ENCODE measurements at places on chromosomes 7 and 10.

GRCh38 chr7:78125884-78126283 is 327.3 kb downstream of the PHTF2 start:
- DNase-seq = no peak

DNA sequence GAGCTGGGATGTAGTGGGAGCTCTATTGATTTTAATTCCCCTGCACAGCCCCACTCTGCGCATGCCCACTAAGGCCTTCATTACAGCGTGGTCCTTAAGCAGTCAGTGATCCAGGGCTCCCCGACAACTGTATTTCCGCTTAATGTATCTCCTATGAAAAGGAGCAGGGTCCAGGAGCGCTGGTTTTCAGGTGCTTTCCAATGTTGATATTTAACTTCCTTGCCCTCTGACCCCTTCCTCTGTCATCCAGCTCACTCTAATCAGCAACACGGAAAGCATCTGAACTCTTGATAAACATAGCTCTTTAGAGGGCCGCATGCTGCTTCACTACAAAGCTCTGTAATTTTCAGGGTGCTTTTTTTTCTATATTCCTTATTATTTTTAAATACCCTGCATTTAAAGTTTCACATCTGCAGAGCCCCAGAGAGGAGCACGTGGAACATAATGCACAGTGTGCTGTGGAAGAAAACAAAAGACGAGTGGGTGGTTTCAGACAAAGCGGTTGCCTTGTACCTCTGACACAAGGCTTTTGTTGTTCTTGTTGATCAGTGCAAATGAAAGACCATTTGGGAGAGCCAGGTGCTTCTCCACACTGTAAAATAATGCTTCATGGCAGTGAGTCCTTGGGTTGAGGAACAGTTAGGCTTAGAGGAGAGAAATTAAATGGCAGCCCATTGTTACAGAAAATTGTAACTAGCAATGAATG is 465.9 kb upstream of the CELF2 start:
- no peak for DNase-seq

GRCh38 chr10:3761021-3761686 is 23.9 kb downstream of the KLF6 start:
- no peak for DNase-seq

GRCh38 chr7:106457678-106458077 is 172.9 kb upstream of the NAMPT start:
- no peak for DNase-seq

DNA sequence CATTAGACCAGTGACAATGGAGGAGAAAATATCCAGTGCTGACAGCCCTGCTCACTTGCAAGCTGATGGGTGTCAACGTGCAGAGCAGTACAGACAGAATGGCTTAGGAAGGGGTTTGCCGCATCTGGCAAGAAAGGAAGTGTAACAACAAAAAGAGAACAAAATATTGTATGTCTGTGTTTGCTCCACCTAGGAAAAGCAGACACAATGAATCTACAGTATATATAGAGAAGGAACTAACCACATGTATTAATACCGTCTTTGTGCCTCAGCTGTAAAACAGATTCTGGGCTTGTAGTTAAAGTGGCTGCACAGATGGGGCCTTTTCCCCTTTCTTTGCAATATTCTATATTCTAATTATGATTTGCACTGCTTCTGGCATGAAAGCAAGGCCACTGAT is 281.1 kb upstream of the MEOX2 start:
- peak; percentile 86 for DNase-seq

GRCh38 chr7:75888464-75889222 is 9.8 kb downstream of the RHBDD2 start:
- no peak for DNase-seq

GRCh38 chr7:46881507-46882127 is 700.3 kb downstream of the TNS3 start:
- DNase-seq = no peak

DNA sequence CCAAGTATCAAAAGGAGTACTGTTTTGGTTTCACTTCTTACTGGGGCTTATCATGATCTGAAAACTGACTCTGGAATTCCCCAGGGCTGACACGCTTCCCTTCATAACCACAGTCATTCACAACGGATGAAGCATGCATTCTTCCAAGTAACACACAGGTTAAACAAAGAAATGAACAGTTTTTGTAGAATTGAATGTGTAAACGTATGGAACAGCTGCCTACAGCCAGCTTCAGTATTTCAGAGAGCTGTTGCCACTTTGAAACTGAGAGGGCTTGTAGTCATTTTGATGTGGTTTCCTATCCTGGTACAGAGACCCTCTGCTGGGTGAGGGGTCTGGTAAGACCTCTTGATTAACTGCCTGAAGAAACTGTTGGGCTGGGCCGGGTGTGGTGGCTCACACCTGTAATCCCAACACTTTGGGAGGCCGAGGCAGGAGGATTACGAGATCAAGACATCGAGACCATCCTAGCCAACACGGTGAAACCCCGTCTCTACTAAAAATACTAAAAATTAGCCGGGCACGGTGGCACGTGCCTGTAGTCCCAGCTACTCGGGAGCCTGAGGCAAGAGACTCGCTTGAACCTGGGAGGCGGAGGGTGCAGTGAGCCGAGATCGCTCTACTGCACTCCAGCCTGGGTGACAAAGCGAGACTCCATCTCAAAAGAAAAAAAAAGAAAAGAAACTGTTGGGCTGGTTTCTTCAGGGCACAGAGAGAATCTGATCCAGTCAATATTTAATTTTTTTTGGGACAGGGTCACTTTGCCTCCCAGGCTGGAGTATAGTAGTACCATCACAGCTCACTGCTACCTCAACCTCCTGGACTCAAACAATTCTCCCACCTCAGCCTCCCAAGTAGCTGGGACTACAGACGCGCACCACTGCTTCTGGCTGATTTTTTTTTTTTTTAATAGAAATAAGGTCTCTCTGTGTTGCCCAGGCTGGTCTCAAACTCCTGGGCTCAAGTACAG is 4.7 kb downstream of the NFE2L3 start:
- peak; percentile 93 for DNase-seq

DNA sequence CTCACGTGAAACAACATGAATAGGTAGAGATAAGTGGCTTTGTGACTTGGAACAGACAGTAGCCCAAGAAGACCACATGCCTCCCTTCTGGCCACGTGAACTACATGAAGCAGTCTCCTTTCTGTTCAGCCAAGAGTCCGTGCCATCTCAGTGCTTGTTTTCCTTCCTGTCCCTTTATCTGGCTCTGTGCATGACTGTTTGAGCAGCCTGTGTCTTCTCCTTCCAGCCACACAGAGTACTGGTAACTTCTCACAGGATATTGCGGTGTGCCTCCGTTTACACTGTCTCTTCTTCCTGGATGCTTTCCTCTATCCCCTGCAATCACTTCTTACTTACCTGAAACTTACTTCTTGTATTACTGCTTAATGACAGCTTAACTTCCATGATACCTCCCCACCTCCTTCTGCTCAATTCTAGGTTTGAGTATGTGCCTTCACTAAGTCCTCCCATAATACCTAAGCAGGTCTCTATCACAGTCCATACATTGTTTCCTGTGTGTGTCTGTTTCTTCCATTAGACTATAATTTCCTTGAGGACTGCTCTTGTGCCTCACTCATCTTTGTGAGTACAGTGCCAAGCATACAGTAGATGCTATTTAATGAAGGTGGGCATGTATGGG is 748.7 kb downstream of the AUTS2 start:
- DNase-seq = no peak

- no peak for DNase-seq
These were observed 12.8 kb downstream of the PRXL2A start for GRCh38 chr10:80421050-80421706.

DNA sequence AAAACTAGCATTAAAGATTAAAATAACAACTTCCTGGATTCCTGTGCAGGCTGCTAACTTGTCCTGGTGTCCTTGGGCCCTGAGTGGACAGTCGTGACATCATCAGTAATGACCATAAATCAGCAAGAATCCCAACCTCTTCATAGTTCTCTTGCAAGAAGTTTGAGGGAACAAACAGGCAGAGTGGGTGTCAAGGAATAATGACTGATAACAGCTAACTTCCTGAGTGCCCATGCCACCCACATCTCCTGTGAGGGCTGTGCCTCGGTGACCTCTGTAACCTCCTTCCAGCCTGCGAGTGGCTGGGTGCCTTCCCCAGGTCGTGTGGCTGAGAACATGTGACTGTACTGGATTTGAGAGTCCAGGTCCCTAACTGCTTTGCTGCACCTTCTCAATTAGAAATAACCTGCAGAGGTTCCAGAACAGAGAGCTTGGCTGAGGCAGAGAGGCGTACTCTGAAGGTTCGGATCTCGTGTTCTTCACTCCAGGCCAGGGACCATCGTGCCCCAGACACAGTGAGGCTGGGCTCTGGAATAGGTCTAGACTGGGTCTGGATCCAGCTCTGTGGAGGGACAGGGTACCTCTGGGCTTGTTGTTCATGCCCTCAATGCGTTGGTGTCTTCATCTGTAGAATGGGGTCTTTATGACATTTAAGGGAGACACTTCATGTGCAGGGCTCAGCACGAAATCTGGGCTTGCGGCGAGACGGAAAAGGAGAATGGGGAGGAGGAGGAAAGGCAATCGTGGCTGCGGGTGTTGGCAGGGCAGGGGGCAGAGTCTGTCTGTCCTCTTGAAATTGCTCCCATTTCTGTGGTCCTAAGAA is 313.1 kb upstream of the ZNF32 start:
- no peak for DNase-seq

DNA sequence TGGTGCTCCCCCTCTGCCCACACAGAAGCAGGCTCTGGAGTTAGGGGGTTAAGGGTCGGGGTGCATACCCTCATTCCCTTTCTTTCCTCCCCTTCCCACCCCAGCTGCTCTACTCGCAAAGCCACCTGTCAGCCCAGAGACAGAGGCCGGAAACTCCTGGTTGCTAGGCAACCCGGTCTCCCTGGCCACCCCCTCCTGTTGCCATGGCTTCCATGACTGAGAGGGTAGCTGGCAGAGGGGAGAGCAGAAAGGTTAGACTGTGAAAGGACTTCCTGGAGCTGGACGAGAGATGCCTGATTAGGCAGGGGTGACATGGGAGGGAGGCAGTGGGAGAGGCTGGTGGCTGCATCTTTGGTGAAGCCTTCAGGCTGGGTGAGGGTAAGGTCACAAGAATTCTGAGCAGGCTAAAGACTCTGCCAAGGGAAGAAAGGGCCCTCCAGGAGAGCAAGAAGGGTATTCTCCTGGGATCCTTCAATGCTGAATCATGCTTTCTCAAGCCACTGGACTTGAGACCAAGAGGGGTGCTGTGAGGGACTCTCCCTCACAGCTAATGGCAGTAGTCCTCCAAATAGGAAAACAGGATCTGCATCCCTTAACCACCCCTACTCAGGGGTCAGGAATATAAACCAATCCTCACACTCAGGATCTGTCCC is 5.4 kb downstream of the PSD start:
- DNase-seq = no peak

- DNase-seq = no peak
These were observed 114.5 kb downstream of the HIP1 start for GRCh38 chr7:75624134-75624832.

DNA sequence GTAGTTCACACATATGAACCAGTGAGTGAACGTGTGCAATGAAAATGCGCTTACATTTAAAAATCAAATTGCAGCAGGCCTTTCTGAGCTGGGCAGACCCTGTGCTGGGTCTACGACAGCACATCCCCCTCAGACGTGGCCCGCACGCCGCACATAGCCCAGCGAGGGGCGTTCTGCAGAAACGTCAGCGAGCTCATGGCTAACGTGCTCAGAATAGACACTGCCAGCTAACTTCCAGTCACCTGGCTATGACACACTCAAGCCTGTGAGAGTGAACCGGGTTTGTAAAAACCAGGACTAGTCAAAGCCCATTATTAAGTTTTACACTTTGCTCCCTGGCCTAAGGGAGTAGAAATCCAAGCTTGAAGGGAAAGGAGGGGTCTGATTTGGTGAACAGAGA is 108.1 kb upstream of the INSIG1 start:
- peak; percentile 27 for DNase-seq

GRCh38 chr7:105187302-105188169 is 173.5 kb downstream of the KMT2E start:
- no peak for DNase-seq

DNA sequence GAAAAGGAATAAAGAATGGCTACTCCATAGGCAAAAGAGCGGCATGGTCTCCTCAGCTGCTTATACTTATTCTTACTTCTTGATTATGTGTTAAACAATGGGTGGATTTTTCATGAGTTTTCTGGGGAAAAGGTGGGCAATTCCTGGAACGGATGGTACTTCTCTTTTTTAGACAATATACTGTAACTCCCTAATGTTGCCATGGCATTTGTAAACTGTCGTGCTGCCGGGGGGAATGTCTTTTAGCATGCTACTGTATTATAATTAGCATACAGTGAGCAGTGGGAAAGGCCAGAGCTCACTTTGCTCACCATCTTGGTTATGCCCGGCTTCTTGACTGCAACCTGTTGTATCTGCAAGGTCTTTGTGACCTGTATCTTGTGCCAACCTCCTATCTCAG is 372.1 kb upstream of the AKR1E2 start:
- DNase-seq = no peak

GRCh38 chr10:104323760-104324201 is 14.5 kb downstream of the ITPRIP start:
- DNase-seq = no peak

GRCh38 chr10:23037152-23037551 is 58.2 kb upstream of the MSRB2 start:
- no peak for DNase-seq

All from SK-MEL-5 (cell line).